T-helper 17 cell (primary cell): ENCODE measurements at places on chromosomes 16 and 17. TPM values are rescaled to one million over a fixed set of nuclear protein-coding genes. Genes with fewer than 3 reads are reported as not detected.
A peak's percentile ranks its signal among the peaks of the same experiment; 100 is the strongest.

The CCL16 gene
- not detected for total RNA-seq

DNA sequence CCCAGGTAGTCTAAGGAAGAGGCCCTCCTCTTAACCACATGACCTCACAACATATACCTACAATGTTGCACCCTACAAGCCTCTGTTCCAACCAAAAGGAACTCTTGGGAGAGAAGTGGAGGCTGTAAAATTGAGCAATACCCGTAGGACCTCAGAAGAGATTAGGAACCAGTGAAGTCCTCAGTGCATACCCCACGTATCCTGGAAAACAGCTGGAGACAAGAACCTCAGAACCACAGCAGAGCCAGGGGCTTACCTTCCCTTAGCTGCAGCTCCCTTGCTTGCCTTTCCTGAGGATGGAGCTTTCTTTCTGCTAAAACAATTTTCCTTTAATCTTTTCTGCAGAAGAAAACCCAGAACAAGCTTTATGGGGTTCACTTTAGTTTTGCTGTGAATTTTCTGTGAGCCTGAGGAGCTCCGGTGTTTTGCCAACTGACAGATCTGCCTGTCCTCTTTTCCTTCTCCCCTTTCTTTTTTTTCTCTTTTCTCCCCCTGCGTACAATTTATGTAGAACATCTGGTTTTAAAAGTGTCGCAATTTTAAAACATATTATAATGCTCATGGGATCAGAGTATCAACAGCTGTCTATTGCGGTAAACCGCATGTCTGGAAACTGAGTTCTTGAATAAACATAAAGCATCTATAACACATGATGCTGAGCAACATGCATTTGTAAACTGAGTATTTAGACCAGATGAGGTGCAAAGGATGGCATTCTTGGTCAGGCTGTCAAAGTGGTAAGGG, 226.4 kb upstream of the MAF start:
- no peak for DNase-seq
- no peaks in the 10 kb centered on the region for H3K36me3 ChIP-seq
- H3K27ac ChIP-seq, result no peak overlapping the region
- H3K4me1 ChIP-seq, result no peaks in the 10 kb centered on the region
- no peak overlapping the region for H3K4me3 ChIP-seq

DNA sequence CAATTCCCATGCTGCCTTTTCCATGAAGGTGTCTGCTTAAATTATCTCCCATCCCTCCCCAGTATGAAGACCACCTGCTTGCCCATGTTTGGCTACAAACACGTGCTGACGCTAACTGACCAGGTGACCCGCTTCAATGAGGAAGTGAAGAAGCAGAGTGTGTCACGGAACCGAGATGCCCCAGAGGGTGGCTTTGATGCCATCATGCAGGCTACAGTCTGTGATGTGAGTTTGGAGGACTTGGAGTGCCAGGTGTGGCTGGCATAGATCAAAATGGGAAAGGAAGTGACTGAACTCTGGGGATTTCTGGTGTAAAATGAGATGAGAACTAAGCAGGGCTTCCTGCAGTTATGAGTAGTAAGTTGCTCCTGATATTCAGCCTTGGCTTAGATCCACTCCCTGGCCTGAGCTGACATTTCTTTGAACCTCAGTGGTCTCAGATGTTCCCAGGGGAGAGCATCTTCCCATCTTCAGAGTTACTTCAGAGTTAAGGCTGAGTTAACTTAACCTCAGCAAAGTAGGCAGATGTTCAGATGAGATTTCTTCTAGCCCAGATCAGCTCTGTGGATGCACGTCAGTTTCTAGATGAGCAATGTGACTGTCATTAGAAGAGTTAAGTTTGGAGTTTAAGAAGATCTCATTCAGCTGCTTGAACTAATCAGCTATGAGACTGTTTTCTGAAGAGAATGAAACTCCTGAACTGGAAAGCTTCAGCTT, 32.7 kb downstream of the ITGB3 start:
- no peak overlapping the region for H3K4me3 ChIP-seq
- H3K36me3 ChIP-seq, result peaks cover 2% of the 10 kb centered on the region
- no peak overlapping the region for H3K27ac ChIP-seq

GRCh38 chr16:88453217-88453531, at the start of gene ZFPM1:
Gene ZFPM1 (plus strand): TSS chr16:88453280. CDS start chr16:88453639, 359 bp downstream.
- DNase-seq, result no peak
- no peaks in the 10 kb centered on the region for H3K27me3 ChIP-seq
- peaks cover 18% of the 10 kb centered on the region for H3K4me1 ChIP-seq
- H3K36me3 ChIP-seq, result no peaks in the 10 kb centered on the region
- peak within 1 kb of the TSS; percentile 95 for H3K4me3 ChIP-seq
- peak within 1 kb of the TSS; percentile 67 for H3K27ac ChIP-seq

- H3K4me1 ChIP-seq, result no peaks in the 10 kb centered on the region
- no peak overlapping the region for H3K4me3 ChIP-seq
- H3K27ac ChIP-seq, result no peak overlapping the region
- H3K27me3 ChIP-seq, result peaks cover 23% of the 10 kb centered on the region
- no peaks in the 10 kb centered on the region for H3K36me3 ChIP-seq
These were observed 24.0 kb upstream of the C16orf78 start for GRCh38 chr16:49349446-49350168.
